ENCODE measurements at places on chromosomes 1 and 21. TPM values are rescaled to one million over a fixed set of nuclear protein-coding genes. Genes with fewer than 3 reads are reported as not detected.
A peak's percentile ranks its signal among the peaks of the same experiment; 100 is the strongest.

PTCH2 gene
- 0.79 TPM for total RNA-seq

NTNG1 gene
- total RNA-seq, result not detected

RO60 gene
- 135 TPM for total RNA-seq

TMEM269 gene
- 0.17 TPM for total RNA-seq

CFAP74 gene
- total RNA-seq, result not detected

C1QTNF12 gene
- total RNA-seq, result 1.5 TPM

MFAP2 gene
- 1.2 TPM for total RNA-seq

CSF1 gene
- total RNA-seq, result 11.7 TPM

DNA sequence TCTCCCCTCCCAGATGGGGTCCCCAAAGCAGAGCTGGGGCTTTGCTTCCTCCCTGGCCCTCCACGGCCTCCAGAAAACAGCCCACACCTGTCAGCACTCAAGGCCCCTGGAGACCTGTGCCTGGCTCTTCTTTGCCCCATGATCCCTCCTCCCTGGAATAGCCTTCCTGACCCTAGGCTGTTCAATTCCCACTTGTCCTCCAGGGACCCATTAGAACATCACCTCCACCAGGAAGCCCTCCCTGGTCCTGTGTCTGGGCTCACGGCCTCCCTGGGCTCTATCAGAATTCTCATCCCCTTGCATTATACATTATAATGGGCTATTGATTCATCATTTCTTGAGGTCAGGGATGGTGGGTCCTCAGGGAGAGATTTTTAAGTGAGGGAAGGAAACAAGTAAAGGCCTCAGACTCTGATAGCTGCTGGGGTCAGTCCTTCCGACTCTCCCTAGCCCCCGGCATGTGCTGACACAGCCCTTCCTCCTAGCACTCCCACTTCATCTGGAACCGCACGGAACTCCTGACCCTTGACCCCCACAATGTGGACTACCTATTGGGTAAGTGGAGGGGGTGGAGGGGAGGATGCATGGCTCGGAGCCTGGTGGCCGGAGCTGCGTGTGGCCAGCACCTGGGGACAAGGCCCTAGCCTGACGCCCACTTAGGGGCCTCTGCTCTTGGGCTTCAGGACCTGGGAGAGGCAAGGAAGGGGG, 60.8 kb downstream of the ALPL start:
- no peak for DNase-seq

GRCh38 chr1:212482006-212482636, 49.4 kb downstream of the NENF start:
- no peak for DNase-seq

GRCh38 chr1:207673399-207673798, 28.5 kb downstream of the CR1L start:
- no peak for DNase-seq

- peak; percentile 27 for DNase-seq
These were observed 107.2 kb downstream of the PRDM2 start for GRCh38 chr1:13807209-13807608.

DNA sequence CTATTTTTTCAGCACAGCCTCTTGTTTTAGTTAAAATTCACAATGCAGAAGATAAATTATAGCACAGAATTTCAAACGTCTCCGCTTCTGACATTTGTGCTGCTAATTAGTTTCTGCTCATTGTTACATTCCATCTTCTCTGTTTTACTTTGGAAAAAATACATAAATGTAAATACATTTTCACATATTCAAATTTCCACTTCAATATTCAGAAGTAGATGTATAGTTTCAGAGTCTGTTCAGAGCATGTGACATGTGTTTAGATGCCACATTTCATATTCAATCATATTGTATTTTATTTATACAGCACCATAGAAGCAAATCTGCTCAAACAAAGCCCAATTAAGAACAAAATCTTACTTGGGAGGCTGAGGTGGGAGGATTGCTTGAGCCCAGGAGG, 19.6 kb downstream of the TMEM35B start:
- no peak for DNase-seq

DNA sequence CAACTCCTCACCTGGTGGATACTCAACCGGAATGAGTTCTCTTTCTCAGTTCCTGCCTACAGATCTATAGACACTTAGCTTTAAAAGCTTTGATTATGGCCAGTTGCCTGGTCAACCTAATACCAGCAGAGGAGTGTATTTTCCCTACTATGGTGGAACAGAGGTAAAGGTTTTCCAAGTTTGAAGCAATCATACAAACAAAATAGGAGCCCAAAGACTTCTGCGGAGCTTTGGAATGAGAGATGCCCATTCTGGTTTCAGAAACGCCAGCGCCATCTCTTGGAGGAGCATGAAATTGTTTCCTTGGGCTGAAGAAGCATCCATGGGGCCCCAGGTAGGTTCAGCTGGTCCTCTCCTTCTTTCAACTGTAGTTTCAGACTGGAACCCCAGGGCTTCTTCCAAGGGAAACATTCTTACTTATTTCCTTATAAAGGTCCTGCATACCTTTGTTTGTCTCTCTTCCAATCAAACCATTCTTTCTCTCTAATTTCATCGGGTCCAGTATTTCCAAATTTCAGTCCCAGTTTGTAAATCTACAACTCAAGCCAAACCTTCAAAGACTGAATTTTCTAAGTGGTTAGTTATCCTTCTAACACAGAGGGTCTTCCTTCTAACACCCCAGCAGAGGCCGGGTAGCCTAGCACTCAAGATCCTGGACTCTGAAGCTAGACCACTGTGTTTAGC, 95.9 kb downstream of the KCNJ15 start:
- peak; percentile 86 for DNase-seq

DNA sequence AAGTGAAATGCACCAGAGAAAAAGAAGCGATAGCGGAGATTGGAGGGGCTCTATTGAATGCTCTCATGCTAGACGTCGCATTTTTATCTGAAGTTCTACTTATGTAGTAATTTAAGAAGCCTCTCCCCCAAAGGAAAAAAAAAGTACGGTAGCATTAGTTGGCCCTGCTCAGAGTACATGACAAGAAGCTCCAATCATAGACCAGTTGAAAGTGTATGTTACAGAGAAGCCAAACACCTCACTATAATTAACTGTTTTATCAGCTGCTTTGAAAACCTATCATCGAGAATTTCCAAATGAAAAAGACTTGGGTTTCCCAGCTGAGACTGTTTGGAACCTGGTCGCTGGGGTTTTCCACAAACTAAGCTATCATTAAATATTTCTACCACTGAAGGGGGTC, 19.6 kb upstream of the OVAAL start:
- DNase-seq, result no peak

DNA sequence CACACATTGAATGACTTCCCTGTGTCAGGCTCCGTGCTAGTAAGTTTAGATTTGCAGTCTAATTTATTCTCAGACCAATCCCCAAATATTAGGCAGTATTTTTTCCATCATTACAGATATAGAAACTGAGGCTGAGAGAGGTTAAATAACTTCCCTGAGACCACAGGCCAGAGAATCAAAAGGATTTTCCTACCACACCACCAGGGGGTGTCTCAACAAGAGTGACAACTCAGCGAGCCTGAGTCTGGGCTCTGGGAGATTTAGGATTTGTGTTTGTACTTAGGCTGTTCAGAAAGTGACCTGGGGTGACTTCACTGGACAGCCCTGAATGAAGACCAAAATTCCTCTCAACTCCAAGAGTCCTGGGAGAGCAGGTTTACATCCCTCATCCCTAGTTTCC, 13.3 kb upstream of the LCE5A start:
- peak; percentile 77 for DNase-seq

GRCh38 chr1:67586596-67586995, 98.4 kb upstream of the GADD45A start:
- DNase-seq, result no peak

- DNase-seq, result no peak
These were observed 6.0 kb upstream of the RGS4 start for GRCh38 chr1:163063143-163063542.

- no peak for DNase-seq
These were observed 9.5 kb downstream of the TRAF5 start for GRCh38 chr1:211336161-211336560.

DNA sequence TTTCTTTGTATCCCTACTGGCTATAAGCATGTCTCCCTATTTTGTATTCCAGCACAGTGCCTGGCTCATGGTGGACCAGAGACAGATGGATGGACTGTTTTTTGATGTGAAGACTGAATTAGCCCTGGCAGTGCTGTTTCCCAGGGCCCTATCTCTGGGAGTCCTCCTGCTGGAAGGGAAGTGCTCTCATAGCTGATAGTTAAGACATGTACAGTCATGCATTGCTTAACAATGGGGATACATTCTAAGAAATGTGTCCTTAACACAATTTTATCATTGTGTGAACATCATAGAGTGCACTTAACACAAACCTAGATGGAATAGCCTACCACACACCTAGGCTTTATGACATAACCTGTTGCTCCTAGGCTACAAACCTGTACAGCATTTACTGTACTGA, 21.1 kb downstream of the TLCD4 start:
- DNase-seq, result no peak

DNA sequence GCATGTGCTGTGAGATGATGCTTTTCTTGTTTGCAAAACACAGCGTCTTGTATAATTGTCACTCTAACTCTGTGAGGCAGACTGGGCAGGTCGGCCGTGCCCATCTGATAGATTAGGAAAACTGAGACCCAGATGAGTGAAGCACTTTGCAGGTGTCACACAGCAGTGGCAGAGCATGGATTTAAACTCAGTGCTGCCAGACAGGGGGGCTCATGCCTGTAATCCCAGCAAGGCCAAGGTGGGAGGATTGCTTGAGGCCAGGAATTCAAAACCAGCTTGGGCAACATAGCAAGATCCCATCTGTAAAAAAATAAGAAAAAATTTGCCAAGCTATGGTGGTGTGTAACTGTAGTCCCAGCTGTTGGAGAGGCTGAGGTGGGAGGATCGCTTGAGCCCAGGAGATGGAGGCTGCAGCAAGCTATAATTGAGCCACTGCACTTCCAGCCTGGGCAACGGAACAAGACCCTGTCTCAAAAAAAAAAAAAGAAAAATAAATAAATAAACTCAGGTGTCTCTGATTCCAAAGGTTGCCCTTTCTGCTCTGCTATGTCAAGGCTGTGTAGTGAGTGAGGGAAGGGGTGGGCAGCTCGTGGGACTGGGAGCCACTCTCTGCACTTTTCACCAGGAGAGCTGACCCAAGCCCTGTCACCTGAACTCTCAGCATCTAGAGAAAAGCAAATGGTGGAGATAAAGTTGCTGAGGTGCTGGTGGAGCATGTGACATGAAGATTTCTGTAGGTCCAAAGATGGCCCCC, 32.9 kb upstream of the NPPB start:
- no peak for DNase-seq

DNA sequence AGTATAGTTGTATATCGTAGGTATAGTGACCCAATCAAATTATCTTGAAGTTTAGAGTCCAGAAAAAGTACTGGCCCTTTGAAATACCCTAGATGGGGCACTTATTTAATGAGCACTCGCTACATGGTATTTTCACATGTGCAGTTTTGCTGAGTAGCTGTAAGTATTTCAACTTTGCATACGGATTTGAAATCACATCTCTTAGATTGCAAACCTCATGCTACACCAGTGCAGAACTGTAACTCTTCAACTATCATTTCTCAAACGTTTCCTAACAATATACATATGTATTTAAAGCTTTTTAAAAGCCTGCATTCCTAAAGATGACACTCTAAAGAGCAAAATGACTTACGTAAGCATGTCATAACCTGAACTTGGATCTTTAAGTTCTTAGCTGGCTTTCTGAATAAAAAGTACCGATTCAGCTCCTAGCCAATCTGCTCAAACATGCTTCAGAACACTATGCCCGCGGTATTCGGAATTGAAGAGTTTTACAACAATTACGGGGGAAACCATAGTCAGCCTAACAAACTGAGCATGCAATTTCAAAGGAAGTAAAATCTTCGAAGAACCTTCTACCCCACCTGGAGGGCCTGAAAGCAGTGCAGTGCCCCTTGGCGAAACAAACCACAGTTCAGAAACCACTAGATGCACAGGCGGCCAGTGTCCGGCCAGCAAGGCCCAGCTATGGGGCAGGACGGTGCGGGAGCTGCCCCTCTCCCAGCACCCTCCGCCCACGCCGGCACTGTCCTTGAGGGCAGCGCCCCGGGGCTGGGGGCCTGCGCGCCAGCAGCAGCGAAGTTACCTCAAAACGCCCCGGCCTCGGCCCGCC, 863 bp downstream of the FH start:
- DNase-seq, result peak; percentile 50

DNA sequence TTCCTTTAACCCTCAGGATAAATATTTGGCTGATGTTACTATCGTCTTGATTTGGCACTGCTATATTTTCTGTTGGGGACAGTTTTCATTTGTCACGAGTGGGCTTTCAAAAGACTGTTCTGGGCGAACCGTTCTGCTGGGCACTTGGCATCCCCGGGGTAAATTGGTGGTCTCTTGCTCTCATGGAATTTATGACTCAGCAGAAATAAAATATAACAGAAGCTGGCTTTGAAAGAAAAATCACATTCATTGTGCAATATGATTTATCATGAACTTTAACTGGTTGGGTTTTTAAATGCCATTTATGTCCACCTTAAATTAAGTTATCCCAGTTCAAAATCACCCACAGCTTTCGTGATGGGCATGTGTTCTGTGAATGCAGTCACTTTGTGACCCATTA, 147.3 kb downstream of the KAZN start:
- no peak for DNase-seq

- no peak for DNase-seq
These were observed 11.6 kb upstream of the MAPKAPK2 start for GRCh38 chr1:206672844-206673758.

DNA sequence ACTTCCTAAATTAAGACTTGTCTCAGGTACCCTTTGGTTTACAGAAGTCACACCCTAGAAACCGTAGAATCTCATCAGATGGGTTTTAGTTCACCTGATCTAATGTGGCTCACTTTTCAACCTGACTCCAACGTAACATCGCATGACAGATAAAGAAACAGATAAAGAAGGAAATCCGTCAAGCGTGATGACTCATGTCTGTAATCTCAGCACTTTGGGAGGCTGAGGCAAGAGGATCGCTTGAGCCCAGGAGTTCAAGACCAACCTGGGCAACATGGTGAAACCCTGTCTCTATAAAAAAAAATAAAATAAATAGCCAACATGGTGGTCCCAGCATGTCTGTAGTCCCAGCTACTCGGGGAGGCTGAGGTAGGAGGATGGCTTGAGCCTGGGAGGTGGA, 97.3 kb downstream of the SPSB1 start:
- no peak for DNase-seq

DNA sequence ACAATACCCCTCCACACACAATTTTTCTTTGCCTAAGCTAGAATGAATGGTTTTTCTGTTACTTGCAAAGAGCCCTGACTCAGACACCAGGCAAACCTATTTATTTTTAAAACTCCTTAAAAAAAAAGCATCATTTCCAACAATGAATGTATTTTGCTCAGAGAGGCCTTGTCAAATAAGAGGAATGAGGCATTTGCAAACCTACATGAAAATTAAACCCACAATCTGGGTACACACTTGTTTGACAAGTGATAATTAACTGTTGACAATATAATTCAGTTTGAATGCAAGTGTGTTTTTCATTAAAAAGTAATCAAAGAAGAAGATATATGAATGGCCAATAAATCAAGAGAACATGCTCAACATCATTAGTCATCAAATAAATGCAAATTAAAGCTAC, 339.5 kb downstream of the PTPRU start:
- DNase-seq, result no peak

- DNase-seq, result peak; percentile 99
These were observed at the start of gene MRPL55 for GRCh38 chr1:228109073-228109961. MRPL55 (minus strand) TSS chr1:228109299; CDS start chr1:228108260, 1,039 bp downstream.

GRCh38 chr1:231576804-231577718, 48.6 kb downstream of the TSNAX start:
- no peak for DNase-seq

All from MCF 10A (cell line).